Dorsolateral prefrontal cortex (tissue), 122 donors: ENCODE measurements at places on chromosomes 11 and 22.
A peak's percentile ranks its signal among the peaks of the same experiment; 100 is the strongest.

DNA sequence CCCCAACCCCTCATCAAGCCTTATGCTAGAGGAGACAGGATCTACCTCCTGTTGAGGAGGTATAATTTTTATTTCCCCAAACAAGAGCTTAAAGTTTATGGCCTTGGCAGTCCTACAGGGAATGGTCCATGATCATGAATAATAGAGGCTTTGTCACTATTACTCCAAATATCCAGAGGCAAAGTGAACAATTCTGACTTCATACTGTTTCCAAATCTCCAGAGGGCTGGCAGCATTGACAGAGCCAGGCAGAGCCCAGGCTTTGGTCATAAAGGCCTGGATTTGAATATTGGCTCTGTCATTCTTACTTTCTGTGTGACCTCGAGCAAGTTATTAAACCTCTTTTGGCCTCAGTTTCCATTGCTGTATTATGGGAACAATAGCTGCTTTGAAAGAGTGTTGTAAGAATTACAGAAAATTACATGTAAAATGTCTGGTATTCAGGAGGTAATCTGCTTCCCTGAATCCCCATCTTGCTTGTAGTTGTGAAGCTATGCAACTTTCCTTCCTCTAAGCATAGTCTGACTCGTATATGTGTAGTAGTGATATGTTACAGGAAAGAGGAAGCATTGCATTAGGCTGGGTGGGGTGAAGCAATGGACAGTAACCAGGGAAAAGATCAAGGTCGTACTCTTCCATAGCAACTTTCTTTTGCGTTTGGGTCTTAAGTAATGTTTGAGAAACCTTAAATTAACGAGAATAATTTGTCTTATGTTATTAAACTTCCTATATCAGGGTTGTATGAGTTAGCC, 88.8 kb downstream of the CD44 start:
- DNase-seq, result no peak

GRCh38 chr11:107898270-107898669, 30.0 kb upstream of the RAB39A start:
- DNase-seq, result no peak

DNA sequence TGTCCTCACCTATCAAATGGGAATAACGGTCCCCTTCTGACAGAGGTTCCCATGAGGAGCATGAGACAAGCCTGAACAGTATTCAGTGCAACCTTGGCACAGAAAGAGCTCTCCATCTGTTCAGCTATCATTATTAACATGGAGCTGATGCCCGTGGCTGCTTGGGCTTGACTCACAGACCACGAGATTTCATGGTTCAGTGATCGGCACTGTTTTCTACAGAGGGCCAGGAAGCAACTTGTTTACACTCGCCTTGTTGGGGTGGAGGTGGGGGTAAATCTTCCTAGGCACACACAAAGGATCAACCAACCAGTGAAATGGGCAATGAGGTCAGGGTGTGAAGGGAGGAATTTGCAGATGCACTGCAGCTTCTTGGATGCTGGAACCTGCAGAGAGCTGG, 88.2 kb downstream of the CWC15 start:
- no peak for DNase-seq

DNA sequence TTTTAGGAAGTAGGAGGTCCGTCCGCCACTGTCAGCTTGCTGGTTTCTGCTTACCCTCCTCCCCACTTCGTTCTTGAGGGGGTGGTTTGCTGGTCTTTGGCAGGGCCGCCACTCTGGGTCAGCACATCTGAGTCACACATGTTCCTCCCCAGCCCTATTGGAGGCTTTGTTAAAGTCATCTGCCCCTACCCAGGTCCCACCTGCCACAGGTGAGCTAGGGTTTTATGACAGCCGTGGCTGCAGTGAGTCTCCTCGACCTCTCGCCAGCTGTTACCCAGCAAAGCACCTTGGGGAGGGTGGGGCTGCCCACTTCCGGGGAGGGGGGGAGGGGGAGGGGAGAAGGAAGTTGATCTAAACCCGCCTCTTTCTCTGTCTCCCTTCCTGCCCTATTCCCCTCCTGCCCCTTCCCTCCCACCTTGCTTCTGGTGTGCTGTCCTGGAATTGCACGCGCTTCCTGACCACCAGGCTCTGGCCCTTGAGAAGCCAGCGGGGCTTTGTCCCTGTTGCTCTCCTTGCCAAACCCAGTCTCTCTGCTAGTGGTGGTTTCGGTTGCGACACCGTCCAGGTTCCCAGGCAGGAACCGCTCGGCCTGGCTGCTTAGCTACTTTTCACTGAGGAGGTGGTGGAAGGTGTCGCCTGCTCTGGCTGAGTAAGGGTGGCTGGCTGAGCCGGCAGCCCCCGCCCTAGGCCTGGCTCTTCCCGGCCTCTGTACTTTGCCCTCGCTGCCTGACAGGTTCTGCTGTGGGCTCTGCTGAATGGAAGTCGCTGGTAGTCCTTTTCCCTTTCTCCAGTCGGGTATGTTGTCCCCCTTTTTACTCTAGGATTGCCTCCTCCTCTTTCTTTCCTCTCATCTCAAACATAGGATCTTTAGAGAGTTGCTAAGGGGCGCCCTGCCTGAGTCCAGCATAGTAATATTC, 28.5 kb downstream of the RCOR2 start:
- DNase-seq, result peak; percentile 23

- no peak for DNase-seq
Measured at GRCh38 chr11:69378303-69379141, 84.6 kb downstream of the MYEOV start.

GRCh38 chr11:35288817-35289541, 130.4 kb downstream of the SLC1A2 start:
- DNase-seq, result no peak

- no peak for DNase-seq
Measured at GRCh38 chr22:16932577-16932976, 75.4 kb downstream of the GAB4 start.

DNA sequence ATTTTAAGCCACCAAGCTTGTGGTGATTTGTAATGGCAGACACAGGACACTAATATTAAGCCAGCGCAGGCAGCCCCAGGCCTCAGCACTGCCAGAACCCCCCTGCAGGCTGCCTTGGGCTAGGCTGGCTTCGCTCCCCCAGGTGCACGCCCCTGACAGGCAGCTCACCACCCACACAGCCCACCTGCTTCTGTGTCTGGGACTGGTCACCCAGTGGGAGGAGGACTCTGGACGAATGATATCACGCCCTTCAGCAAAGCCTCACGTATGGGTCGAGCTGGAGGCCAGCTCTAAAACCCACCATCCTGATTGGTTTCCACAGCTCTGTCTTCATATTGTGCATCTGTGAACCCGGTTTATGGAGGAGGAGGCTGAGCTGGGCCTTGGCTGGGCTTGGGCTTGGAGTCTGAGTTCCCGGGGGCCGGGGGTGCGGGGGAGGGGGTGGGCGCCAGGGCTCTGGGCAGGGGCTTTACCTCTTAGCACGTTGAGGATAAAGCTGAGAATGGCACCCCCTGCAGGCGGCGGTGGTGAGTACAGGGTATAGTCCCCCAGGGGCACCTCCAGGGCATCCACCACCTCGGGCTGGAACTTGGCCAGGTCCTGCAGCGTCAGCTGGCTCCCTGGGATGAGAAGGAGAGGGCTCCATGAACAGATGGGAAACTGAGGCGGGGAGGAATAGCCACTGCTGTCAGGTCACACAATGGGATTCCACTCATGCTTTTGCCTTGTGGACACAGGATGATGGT, 13.8 kb downstream of the GGT5 start:
- peak; percentile 11 for DNase-seq

DNA sequence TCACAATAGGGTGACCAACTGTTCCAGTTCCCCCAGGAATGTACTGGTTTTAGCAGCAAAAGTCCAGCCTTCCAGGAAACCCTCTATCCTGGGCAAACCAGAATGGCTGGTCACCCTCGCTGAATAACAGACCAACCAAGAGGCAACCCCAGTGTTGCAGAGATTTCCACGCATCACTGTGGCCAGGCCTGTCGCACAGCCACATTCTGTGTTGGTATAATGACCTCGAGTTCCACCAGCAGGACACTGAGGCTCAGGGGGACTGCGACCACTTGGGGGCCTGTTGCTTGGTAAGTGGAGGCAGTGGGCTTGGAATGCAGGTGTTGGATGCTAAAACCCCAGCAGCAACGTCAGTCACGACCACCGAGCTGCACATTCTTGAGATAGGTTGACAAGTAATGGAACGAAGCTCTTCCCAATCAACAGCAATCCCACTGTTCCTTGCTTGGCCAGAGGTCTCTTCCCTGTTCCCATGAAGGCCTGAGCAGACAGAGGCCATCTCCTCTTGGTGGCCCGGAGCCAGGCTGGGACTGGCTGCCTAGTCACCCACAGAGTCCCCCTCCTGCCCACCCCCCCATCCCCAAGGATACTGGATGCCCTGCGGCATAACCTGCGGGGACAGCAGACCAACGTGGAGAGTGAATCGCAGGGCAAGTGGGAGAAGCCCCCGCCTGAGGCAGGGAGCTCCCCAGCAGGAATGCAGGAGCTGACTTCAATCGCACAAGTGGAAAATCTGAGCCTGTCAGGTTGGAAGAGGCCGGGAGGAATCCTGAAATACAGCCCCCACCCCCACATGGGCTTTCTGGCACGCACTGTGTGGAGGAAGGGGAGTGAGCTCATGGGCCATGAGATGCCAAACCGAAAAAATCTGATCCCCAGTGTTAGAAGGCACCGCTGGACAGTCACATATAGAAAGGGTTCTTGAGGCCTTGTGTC, 43.4 kb upstream of the MN1 start:
- DNase-seq, result no peak
